Glutamatergic neuron (in vitro differentiated cells): ENCODE measurements at places on chromosomes 2 and 18.

DNA sequence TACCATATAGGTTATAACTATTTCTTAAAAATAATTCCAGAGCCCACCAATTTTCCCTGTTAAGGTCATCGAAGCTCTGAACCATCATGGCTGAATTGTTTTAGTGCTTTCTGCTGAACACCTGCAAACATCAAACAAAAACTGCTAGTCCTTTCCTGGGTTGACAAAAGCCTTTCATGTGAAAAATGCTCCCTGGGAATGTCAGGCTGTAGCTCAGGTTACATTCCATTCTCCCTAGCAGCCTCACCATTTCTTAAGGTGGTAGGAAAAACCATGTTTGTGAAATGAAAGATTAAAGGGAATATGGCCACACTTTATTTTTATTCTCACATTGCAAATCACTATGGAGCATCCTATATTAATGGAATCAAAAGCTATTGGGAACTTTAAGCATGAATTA, 5.7 kb downstream of the TCF4 start:
- no peak for DNase-seq
- H3K4me1 ChIP-seq, result peaks cover 16% of the 10 kb centered on the region
- no peak overlapping the region for H3K27ac ChIP-seq
- H3K27me3 ChIP-seq, result peaks cover 3% of the 10 kb centered on the region
- no peaks in the 10 kb centered on the region for H3K36me3 ChIP-seq

DNA sequence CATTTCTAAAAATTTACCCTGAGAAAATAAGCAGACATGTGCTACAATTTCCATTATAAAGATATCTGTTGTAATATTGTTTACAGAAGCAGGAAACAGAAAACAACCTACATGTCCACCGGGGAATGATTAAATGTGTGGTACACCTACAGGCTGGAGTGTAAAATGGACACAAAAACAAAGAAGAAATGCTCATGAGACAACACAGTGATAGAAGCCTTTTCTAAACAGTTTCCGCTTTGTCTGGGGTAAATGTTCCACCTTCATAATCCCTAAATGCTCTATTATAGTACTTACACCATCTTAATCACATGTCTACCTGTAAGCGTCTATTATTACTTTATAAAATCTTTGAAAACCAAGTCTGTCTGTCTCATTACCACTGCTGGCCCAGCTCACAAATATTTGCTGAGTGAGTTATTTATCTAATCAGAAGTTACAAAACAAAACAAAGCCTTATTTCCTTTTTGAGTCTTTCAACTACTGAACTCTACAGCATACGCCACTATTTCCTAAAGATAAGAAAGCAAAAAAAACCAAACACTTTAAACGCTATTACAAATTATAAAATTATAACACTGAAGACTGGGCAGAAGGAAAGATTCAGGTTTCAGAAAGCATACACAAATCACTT, 95.3 kb downstream of the PIGN start:
- H3K27me3 ChIP-seq, result no peaks in the 10 kb centered on the region
- no peaks in the 10 kb centered on the region for H3K4me1 ChIP-seq
- no peak overlapping the region for H3K4me3 ChIP-seq
- DNase-seq, result no peak

GRCh38 chr18:58850786-58851469, 13.7 kb upstream of the ZNF532 start:
- H3K27me3 ChIP-seq, result peaks cover 10% of the 10 kb centered on the region
- no peak for DNase-seq
- H3K27ac ChIP-seq, result peak overlapping the region; percentile 49
- H3K4me1 ChIP-seq, result peaks cover 18% of the 10 kb centered on the region
- H3K36me3 ChIP-seq, result no peaks in the 10 kb centered on the region

- no peaks in the 10 kb centered on the region for H3K27me3 ChIP-seq
- H3K36me3 ChIP-seq, result no peaks in the 10 kb centered on the region
- H3K27ac ChIP-seq, result no peak overlapping the region
- peaks cover 8% of the 10 kb centered on the region for H3K4me1 ChIP-seq
- H3K4me3 ChIP-seq, result no peak overlapping the region
Measured at GRCh38 chr2:46778511-46778910, 137.1 kb downstream of the MCFD2 start.

GRCh38 chr2:132632000-132632649, 37.9 kb downstream of the LYPD1 start:
- no peak overlapping the region for H3K4me3 ChIP-seq
- H3K27me3 ChIP-seq, result peaks cover 10% of the 10 kb centered on the region
- peaks cover 15% of the 10 kb centered on the region for H3K36me3 ChIP-seq
- H3K4me1 ChIP-seq, result no peaks in the 10 kb centered on the region
- H3K27ac ChIP-seq, result no peak overlapping the region

DNA sequence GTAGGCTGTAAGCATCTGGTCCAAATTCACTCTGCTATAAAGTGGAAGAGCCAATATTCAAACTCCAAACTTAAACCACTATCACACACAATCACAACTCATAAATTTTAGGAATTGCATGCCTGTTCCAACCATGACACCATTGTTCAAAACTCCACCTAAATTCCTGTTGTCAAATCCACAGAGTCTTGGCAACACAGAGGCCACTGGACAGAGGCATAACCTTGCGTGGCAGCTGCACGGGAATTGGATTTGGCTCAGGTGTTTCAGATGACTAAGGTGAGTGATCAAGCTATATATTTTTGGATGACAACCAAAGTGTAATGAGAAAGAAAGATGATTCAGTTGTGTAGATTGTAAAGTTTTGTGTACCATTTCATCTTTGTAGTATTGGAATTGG, 422.7 kb upstream of the TNP1 start:
- peaks cover 4% of the 10 kb centered on the region for H3K36me3 ChIP-seq
- DNase-seq, result no peak
- no peak overlapping the region for H3K4me3 ChIP-seq
- peaks cover 8% of the 10 kb centered on the region for H3K27me3 ChIP-seq
- no peak overlapping the region for H3K27ac ChIP-seq

GRCh38 chr2:105803773-105804172, 59.1 kb downstream of the NCK2 start:
- H3K4me3 ChIP-seq, result no peak overlapping the region
- H3K36me3 ChIP-seq, result peaks cover 5% of the 10 kb centered on the region
- peak overlapping the region; percentile 60 for H3K27ac ChIP-seq

GRCh38 chr18:36459203-36459602, 161.7 kb downstream of the FHOD3 start:
- DNase-seq, result no peak
- no peaks in the 10 kb centered on the region for H3K36me3 ChIP-seq
- H3K4me1 ChIP-seq, result no peaks in the 10 kb centered on the region
- H3K27me3 ChIP-seq, result peaks cover 5% of the 10 kb centered on the region

DNA sequence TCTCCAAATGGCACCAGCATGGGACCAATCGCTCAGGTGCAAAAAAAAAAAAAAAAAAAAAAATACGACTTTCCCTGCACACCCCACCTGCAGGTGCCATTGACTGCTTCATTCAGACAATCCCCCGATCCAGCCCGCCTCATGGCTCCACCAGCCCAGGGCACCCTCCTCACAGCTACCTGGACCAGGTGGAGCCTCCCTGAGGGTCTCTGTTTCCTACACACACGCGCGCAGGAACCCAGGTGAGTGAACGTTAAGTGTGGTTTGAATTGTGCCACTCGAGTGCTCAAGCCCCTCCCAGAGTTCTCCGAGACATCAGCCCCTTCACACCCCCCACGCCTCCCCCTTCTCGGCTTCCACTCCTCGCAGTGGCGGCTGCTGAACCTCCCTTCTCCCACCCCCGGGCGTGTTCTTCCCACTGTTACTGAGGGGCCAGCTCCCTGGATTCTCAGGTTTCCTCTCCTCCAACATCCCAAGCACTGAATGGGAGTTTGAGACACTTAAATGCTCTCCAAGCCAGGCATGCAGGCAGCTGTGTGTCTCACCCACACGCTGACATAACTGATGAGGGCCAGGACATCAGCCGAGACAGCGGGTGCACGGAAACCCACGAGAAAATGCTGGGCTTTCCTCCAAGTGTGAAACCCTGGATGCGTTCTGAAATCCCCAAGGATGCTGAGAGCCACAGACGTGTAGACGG, 88.8 kb upstream of the SNTG2 start:
- no peak for DNase-seq
- H3K4me3 ChIP-seq, result no peak overlapping the region
- H3K4me1 ChIP-seq, result peaks cover 14% of the 10 kb centered on the region
- no peaks in the 10 kb centered on the region for H3K36me3 ChIP-seq

- no peaks in the 10 kb centered on the region for H3K36me3 ChIP-seq
- peaks cover 25% of the 10 kb centered on the region for H3K4me1 ChIP-seq
- H3K27me3 ChIP-seq, result peaks cover 7% of the 10 kb centered on the region
Measured at GRCh38 chr2:48110492-48110891, 204.2 kb upstream of the FBXO11 start.

DNA sequence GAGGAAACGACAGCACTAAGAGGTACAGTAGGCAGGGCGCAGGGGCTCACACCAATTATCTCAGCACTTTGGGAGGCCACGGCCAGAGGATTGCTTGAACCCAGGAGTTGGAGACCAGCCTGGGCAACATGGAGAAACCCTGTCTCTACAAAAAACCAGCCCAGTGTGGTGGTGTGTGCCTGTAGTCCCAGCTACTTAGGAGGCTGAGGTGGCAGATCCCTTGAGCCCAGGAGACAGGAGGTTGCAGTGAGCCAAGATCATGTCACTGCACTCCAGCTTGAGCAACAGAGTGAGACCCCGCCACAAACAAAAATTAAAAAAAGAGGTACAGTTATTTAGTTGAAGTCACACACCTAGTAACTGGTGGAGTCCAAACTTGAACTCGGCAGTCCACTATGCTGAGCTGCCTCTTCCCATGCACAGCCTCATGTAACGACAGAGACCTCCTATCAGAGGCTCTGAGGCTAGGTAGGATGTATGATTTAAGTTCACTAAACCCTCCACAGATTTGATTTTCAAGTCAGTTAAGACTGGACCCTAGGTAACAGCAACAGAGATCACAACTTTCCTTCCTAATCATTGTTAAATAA, 8.7 kb downstream of the STK17B start:
- no peaks in the 10 kb centered on the region for H3K36me3 ChIP-seq
- DNase-seq, result no peak
- H3K27me3 ChIP-seq, result no peaks in the 10 kb centered on the region
- H3K4me3 ChIP-seq, result no peak overlapping the region

DNA sequence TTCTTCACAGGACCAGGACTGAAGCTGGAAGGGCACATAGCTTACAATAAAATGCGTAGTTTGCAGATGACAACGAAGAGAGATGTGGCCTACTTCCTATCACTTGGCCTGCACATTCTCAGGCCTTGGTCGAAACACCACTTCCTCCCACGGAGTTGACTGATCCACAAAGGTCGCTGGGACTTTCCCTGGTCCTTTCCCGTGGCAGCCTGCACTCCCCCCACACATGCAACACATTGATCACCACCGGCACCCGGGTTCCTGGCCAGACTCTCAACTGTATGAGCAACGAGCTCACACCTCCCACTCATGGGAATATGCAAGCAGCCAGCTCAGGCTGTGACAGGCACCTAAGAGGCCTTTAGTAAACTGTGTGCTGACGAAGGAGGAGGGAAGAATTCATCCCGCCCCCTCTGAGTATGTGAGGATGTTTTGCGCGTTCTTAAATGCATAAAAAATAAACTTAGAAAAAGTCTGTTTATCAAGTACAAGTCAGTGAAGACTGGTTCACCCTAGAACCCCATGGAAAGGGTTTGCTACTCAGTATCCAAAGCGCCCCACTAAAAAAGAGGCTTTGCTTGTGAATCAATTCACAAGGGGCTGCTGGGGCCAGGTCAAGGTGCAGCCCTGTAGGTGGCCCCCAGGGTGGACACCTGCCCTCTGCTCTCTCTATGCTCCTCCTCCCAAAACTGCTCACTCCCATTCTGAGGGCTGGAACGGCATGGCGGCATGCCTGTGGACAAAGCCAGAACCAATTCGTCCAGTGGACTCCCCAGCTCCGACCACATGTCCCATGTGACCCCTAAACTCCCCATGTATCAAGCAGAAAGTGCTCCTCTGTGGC, 154.3 kb downstream of the EIPR1 start:
- no peak for DNase-seq
- peaks cover 46% of the 10 kb centered on the region for H3K36me3 ChIP-seq
- no peak overlapping the region for H3K4me3 ChIP-seq
- peaks cover 10% of the 10 kb centered on the region for H3K27me3 ChIP-seq
- H3K4me1 ChIP-seq, result no peaks in the 10 kb centered on the region

GRCh38 chr2:230582851-230583283, 129.8 kb upstream of the CAB39 start:
- no peaks in the 10 kb centered on the region for H3K27me3 ChIP-seq
- no peaks in the 10 kb centered on the region for H3K36me3 ChIP-seq
- no peaks in the 10 kb centered on the region for H3K4me1 ChIP-seq
- DNase-seq, result no peak
- H3K4me3 ChIP-seq, result no peak overlapping the region

- H3K4me1 ChIP-seq, result peaks cover 24% of the 10 kb centered on the region
- no peaks in the 10 kb centered on the region for H3K27me3 ChIP-seq
- no peaks in the 10 kb centered on the region for H3K36me3 ChIP-seq
- DNase-seq, result no peak
- H3K27ac ChIP-seq, result no peak overlapping the region
Measured at GRCh38 chr2:113896791-113897190, 6.9 kb downstream of the ACTR3 start.

GRCh38 chr2:68911709-68912108, 40.5 kb upstream of the BMP10 start:
- no peaks in the 10 kb centered on the region for H3K36me3 ChIP-seq
- no peak for DNase-seq
- no peak overlapping the region for H3K4me3 ChIP-seq
- peaks cover 3% of the 10 kb centered on the region for H3K27me3 ChIP-seq

GRCh38 chr18:46754188-46754587, 2.7 kb downstream of the ST8SIA5 start:
- H3K27me3 ChIP-seq, result peaks cover 13% of the 10 kb centered on the region
- H3K36me3 ChIP-seq, result peaks cover 3% of the 10 kb centered on the region
- no peak overlapping the region for H3K27ac ChIP-seq
- no peak for DNase-seq

DNA sequence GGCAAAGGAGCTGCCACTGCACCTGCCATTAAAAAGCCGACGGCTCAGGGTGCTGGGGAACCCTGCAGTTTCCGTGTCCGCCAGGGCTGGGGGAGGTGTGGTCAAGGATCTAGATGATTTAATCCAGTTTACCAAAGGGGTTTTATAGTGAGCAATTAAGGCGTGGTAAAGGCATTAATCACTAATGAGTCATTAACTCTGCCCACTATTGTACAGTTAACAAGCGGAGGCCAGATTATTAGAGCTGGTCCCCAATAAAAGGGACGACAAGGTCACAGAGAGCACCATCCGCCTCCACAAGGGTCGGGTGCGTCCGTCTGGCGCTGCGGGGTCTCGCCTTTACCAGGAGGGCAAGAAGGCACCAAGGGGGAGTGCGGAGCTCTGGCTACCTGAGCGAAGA, 9.6 kb downstream of the RAX start:
- H3K27me3 ChIP-seq, result peaks cover 48% of the 10 kb centered on the region
- no peak for DNase-seq
- peak overlapping the region; percentile 72 for H3K4me3 ChIP-seq

GRCh38 chr18:76386886-76387285, 108.2 kb downstream of the ZNF516 start:
- no peak overlapping the region for H3K27ac ChIP-seq
- H3K4me3 ChIP-seq, result peak overlapping the region; percentile 34
